Right renal cortex interstitium (tissue), 3 donors: ENCODE measurements at places on chromosomes 1 and 21.

DNA sequence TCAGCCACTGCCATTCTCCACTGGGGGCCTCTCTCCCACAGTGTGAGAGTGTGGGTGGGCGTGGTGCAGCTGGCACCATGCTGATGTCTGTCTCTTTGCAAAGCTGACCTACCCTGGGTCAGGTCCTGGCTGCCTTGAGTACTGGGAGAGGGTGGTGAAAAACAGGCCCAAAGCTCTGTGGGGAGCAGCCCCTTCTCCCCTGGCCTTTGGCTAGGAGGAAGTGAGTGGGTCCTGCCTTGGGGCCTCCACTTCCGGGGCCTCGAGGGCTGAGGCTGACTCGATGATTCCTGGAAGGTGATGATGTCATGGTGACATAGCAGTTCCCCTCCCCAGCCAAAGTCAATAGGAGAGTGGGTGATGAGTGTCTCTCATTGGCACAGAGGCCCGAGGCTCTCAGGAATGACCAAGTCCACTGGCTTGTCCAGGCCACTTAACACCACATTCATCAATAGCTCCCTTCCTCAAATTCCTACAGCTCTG, 53.0 kb downstream of the IER5 start:
- DNase-seq = no peak

GRCh38 chr1:9890224-9890731, 19.8 kb downstream of the CTNNBIP1 start:
- no peak for DNase-seq

DNA sequence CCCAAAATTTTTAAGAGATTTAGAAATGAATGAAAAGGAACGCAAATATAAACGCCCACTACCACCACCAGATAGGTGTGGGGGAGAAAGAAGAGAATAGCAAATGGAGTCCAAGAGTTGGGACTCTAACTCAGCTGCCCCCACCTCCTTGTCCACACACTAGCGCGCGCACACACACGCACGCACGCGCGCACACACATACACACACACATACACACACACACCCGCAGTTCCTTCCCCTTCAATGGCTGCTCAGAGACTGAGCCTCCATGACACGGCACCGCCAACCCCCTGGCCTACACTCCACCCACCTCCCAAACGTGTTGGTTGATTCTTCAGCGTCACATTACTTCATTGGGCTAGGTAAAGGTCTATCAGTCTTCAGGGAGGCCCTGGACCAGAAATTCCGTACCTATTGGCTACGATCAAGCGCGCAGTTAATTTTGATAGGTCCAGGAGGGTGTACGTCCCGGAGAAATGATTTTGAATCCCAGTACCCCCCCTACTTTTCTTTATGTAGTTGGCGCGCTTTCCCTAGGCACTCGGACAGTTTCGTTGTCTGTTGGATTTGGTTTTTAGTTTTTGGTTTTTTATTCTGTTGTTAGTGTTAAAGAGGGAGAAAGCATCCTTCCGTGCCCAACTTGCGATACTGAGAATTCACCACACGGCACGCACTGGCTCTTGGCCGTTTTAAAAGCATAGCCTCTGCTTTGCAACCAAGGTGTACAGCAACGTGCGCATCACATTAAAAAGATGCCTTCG, at the start of gene ANP32E:
Gene ANP32E, minus strand, starts transcription at position 261 of the 762 bp plus-strand sequence. CDS start 326 bp downstream, outside the sequence.
- no peak for DNase-seq

- no peak for DNase-seq
Measured at GRCh38 chr1:109523706-109524105, 14.2 kb upstream of the AMIGO1 start.

DNA sequence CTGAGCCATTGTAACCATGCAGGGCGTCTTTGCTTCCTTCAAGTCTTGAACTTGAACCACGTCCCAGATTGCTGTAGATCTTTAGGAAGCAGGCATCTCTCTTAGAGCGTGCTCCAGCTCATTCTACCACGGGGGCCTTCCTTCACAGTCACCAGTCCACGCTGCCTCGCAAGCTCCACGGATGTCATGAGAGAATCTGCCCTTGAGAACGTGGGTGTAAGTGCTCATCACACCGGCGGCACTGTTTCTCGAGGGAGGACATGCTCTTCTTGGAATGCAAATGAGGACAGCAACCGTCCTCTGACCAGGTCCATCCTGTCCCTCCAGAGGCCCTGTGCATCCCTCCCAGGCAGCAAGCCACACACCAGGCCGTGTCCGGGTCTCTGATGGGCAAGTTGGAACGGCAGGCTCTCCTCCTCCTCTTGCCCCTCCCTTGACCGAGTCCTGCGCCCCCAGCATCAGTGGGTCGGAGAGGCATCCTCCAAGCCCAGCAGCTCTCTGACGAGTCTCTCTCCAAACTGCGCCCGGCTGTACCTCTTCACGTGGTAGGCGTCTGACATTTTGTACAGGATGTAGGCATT, 103.1 kb downstream of the PGBD5 start:
- no peak for DNase-seq

GRCh38 chr1:67941746-67942145, 108.5 kb upstream of the GNG12 start:
- no peak for DNase-seq

DNA sequence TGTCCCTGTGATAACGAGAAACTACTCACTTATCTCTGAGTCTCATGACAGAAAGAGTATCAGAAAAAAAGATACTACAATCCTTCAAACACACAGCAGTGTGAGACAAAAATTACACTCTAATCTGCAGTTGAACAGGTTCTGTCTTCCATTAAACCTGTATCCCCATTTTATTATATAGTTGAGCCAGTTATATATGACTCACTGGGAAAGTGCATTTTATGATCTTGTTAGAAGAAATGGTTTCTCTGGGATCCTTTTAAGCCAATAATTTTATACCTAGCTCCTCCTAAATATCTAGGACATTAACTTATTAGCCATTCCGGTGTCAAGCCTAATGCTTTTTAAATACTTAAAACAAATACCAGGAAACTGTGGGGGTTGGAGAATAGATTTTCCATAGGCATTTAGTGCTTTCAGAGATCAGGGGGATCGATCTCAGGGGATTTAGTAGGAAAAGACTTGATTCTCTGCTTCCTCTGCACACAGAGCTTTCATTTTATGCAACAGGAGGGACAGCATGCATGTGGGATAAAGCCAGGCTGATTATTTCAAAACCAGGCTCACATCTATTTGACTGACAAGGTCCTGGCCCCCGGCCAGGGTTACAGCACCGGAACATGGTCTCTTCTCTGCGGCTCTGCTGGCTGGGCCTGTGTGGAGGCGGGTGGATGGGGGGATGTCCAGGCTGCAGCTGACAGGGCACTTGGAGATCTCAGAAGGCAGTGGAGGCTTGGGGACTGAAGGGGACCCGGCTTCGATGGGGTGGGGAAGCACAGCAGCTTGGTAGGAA, 310.6 kb downstream of the DISC1 start:
- no peak for DNase-seq

- DNase-seq = no peak
Measured at GRCh38 chr21:39756285-39756684, 11.3 kb downstream of the IGSF5 start.

GRCh38 chr1:178101266-178101630, 7.3 kb downstream of the RASAL2 start:
- DNase-seq = no peak

DNA sequence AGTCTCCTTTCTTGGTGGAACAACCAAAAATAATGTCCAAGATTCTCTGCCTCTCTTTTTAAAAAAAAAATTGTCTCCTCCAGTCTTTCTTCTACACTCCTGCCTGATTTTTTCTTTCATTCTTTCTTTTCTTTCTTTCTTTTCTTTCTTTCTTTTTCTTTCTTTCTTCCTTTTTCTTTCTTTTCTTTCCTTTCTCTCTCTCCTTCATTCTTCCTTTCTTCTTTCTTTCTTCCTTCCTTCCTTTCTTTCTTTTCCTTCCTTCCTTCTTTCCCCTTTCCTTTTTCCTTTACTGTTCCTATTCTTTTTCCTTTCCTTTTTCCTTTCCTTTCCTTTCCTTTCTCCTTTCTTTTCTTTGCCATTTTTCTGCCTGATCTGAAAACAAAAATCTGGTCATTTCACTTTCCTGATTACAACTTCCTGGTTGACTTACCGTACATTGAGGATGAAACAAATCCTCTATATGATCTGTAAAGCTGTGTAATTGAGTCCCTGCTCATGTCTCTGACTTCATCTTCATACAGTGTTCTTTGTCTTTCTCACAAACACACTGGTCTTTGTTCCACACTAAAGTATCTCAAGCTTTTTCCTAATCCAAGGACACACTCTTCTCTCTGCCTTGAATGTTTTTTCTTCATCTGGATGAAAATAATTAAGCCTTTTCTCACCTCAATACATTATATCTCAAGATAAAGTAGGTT, 6.1 kb upstream of the KRTAP23-1 start:
- DNase-seq = no peak

DNA sequence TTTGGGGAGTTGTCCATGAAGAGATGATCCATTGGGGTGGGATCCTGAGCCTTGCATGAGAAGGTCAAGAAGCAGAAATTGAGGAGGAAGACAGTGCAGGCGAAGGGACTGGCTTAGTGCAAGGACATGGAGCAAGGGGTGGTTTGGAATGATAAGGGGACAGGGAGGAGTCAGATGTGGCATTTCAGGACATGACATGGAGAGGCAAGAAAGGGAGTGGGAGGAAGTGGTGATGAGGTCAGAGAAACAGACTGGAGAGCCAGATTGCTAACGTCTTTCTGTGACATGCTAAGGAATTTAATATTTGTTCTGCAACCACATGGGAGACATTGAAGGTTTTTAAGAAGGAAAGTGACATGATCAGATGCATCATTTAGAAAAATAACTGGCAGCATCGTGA, 346.8 kb upstream of the FMN2 start:
- no peak for DNase-seq

DNA sequence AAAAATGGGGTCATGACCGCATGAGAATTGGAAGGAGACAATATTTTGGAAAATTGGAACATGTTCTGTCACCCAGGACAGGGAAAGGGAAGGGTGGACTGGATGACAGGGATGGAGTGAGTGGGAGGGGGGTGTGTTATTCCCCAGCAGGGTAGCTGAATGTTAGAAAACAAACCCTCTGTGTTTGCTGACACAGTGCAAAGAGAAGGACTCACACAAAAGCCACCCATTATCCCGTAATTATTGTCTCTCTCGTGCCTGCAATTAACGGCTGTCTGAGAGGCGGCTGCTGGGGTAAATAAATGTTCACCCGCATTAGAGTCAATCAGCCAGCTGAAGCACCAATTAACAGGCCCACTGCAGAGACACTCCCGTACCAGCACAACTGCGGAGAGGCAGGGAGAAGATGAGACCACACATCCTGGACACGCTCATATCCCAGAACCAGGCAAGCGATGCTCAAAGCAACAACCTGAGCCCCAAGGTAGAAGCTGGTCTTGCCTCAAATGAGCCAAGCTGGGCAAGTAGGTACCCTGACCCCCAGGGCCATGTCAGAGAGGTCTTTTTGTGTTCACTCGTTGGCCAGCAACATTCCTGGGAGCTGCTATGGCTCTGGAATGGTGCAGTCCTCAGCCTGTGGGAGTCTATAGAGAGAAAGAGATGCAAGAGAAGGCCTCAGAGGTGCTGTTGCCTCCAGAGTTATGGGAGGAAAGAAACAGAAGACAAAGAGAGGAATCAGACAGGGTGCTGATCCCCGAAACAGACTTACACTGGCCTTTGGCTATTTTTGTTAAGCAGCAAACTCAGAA, 19.4 kb downstream of the PLEKHA6 start:
- DNase-seq = no peak

DNA sequence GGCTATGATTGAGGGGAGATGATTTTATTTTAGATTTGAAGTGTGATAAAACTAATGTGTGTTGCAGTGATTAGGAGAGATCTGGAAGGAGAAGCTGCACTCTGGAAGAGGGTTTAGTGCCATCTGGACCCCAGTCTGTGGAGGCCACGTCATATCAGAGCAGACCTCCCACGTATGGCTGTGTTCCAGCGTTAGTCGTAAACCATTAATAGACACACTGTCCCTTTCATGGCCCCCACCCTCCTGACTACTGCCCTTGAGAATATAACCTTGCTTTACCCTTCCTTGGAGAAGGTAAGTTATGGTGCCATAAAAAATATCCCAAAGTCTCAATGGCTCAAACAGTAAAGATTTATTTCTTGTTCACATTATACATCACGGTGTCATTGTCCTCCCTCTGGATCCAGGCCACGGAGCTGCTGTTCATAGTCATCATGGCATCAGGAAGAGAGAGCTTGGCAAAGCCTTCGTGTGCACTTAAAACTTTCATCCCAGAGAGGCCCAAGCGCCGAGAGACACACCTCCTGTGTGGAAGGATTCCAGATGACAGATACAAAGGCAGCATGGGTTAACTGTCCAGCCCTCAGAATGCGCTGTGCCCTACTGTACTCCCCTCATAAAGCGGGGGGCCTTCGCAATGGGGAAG, 33.2 kb downstream of the RHOU start:
- DNase-seq = no peak

GRCh38 chr21:26952374-26953066, 14.4 kb downstream of the ADAMTS5 start:
- DNase-seq = no peak

DNA sequence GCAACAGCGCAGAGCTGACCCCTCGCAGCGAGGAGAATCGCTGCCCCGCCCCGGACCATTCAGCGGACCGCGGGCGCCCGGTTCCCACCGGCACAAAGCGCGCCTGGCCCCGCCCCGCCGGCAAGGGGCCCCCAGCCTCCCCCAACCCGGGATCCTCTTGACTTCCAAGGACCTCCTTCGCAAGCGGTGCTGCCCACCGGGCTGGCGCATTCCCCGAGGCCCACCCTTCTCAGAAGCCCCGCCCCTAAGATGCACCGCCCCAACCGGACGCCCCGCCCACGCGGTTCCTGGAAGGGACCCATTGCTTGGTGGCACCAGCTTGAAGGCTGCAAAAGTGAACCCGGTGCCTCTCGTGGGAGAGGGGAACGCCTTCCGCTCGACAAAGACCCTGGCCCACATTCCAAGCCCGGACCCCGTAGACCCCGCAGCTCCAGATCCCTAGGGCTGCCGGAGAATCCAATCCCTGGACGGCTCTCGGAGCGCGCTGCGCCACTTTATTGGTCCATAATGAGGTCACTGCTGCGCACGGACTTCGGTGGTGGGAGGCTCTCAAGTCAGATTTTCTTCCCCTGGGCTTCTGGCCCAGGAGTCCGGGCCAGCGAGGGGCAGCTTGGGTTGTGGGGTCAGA, 2.0 kb downstream of the HES3 start:
- no peak for DNase-seq

- no peak for DNase-seq
Measured at GRCh38 chr1:190168116-190168892, 309.4 kb downstream of the BRINP3 start.

DNA sequence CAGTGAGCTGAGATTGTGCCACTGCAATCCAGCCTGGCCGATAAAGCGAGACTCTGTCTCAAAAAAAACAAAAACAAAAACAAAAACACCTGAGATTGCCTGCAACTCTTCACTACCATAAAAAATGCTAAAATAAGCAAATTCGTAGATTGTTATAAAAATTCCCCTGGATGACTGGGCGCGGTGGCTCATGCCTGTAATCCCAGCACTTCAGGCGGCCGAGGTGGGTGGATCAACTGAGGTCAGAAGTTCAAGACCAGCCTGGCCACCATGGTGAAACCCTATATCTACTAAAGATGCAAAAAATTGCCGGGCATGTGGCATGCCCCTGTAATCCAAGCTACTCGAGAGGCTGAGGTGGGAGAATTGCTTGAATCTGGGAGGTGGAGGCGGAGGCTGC, 10.7 kb downstream of the MED18 start:
- DNase-seq = no peak
